ENCODE measurements at places on chromosomes 7 and 10.
A peak's percentile ranks its signal among the peaks of the same experiment; 100 is the strongest.

DNA sequence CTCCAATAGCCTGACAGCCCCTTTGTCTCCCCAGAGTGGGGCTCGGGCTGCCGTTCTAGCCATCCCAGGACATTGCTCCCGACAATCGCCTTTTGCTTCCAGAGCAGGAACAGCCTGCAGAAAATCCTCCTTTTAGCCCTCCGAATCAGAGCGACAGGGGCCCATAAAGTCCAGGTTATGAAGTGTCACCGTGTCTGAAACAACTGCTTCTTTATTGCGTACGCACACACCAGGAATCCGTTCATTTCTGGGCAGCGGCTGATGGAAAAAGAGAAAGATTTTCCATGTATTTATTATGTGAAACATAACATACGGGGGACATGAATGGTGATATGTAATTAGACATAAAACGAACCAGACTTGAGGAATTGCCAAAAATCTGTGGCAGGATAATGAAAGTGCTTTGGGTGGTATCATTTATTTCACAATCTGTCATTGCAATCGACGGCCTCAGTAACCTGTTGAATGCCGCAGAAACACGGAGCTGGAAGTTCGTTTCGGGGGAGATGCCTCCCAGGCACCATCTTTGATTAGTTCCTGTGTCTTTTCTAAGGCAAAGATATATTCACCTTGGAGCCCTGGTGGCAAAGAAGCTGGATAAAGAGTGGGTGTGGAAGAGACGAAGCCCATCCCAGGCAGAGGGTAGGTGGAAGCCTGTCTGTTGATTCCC lies 48.1 kb downstream of the FAM241B start:
- no peak for DNase-seq

- DNase-seq = no peak
Observed at GRCh38 chr10:4687397-4687796, 138.6 kb upstream of the AKR1E2 start.

DNA sequence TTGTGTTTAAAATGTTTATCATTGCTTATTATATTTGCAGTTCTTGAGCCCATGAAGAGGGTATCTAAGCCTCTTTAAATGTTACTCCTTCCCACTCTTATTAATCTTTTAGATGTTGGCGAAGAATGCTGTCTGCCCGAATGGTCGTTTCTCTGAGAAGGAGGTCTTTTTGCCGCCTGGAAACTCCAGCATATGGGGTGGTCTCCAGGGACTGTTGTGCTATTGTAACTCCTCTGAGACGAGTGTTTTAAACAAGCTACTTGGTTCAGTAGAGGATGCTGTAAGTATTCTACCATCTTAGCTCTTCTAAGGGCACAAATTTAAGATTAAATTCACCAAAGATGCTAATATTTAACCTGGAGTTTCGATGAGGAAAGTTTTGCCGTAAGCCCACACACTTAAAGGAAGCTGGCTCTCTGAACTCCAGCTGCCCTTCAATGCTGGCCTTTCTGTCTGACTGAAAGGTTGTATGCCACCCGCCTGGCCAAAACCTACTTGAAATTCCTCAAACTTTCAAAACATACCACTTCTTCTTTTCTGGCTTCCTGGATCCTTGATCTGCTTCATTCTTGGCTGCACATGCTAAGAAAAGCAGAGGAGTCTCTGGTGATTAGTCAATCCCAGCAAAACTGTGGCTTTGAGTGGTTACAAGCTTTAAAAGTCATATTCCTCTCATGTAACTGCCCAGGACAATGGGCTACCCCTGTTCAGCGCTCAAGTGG lies 74.7 kb downstream of the ABCA13 start:
- DNase-seq = no peak

- peak; percentile 99 for DNase-seq
Observed at GRCh38 chr7:24882989-24883621, 96.9 kb downstream of the OSBPL3 start.

DNA sequence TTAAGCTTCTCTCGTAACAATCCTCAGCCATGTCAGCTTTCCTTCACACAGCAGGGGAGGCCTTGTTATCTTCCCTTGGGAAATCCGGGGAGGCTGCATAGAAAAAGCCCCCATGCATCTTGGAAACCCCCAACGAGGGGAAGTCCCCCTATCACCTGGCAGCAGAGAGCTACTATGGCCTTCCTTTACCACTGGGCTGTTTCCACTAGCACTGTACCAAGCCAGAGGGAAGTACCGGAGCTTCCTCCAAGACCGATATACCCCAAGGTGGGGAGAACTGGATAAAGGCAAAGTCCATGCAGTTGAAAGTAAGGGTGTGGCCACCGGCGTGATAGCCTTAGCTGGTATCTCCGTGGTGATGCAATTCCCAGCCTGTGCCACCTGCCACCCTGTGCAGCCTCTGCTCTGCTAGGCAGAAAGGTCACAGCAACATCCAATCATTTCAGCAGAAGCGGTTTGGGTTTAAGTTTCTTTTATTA lies 4.4 kb upstream of the CLIP2 start:
- no peak for DNase-seq

DNA sequence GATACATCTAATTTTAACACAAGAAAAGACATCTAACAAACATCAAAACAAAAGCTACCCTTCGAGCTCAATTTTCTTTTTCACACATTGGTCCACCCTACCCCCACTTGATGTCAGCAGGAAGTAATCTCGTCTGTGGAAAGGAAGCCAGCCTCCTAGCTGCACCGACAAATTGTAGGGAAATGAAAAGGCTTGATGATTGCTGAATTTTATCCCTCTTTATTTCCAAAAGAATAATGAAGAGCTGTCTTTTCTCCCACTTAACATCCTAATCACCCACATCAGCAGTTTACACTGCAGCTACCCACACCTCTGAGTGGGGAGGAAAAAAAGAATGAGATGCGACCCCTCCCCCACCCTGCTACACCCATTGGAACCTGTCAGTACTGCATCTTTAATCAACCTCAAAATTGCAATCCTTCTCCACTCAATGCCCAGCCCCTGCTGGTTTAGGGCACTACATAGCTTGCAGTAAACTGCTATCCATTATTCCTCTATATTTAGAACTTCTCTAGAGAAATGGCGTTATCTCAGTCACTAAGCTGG lies 10.6 kb upstream of the CPVL start:
- DNase-seq = no peak
